ENCODE measurements at places on chromosomes 2 and 18.

DNA sequence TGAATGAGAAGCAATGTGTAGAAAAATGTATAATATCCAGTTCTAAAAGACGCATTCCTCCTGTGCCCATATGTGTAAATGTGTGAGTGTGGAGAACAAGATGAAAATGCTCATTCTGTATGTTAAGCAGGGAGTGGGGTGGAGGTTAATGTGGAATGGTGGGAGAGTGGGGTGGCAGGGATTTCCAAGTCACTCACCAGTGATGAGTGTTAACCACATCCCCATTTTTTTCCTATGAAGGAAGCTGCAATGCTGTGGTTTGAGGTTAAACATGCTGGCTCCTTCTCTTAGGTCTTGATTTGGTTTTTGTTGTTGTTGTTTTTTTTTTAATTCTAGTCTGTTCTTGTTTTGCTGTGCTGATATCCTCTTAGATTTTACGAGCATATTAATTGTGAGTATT, 169.4 kb downstream of the NEDD4L start:
- peak; percentile 36 for DNase-seq

DNA sequence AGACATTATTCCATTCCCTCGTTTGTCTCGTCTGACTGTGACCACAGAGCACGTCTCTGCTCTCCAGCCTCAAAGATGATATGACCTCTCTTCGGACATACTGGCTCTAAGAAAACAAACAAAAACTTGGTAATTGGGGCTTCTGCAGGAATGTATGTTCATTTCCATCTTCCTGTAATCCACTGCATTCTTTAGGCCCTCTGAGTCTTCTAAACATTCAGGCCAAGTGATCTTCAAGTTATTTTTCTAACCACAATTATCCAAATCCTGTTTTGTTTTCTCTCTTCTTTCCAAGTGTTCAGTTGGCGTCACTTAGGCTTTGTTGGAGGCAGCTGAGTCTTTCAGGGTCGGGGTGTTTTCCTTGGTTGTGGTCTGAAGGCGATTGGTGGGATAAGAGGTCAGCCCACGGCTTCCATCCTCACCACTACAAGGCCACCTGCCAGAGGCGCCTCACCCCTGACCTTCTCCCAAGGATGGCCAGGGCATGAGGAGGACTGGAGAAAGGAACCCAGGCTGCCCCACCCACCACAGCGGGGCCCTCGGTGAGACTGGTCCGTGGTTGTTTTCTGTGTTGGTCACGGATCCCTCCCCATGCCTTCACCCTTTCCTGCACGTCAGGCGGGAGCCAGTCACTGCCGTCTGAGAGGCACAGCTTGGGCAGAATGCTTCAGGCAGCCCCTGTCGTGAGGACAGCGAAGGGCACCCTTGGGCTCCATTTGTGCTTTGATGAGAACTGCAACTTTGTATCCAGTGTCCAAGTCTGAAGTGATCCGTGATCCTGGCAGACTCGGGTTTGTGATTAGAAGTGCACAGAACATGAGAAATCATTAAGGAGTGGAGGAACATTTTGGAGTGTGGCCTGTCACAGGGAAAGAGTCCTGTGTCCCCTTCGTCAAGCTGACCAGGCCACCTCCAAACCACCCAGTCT, 88.6 kb upstream of the FHL2 start:
- no peak for DNase-seq

DNA sequence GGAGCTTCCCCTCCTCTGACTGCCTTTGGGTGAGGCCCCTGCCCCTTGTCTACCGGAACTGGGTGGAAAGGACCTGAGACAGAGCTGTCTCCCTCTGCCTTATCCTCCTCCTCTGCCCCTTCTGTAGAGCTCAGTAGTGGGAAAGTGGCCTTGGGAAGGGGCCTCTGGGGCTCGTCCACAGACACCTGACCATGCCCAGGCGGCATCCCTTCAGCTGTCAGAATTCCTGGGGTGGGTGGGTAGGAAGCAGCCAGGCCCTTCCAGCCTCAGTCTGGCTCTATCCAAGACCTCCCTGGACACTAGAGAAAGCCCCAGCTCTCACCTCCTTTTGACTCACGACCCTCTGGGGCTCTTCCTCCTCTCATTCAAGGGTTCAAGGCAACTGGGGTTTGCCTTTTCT, 35.6 kb downstream of the B3GNT2 start:
- no peak for DNase-seq

DNA sequence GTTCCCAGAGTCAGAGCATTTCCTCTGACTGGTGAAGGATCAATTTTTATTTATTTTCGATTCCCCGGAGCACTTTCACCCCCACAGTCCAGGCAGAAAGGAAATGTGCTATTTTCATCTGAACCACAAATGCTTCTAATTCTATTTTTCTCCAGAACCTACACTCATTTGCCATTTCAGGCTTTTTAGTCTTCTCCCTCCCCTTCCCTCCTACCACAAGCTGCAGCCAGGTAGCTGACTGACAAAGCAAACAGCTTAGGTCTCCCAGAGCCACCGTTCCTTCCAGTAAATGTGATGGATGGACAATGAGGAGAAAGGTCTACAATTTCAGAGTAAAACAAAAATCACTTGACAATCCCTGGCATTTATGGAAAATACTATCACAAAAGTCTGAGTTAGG, 76.9 kb downstream of the KLF7 start:
- no peak for DNase-seq

- DNase-seq, result no peak
These were observed 27.4 kb upstream of the ACSL3 start for GRCh38 chr2:222833410-222833809.

DNA sequence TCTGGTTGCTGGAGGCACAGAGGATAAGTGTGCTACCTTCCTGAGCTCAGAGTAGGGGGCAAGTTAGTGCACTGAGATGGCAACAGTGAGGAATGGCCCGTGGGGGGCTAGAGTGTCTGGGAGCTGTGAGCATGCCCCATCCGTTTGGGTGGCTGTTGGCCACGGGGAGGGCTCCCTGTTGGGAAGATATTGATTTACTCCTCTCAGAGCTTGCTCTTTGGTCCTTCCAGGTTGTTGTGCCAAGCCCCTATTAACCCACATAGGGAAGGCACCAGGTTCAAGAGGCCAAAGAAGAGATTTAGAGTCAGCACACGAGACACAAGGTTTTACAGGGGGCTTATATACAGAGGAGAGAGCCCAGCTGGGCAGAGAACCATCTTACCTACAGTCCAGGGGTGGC, 318.8 kb downstream of the TSN start:
- no peak for DNase-seq

DNA sequence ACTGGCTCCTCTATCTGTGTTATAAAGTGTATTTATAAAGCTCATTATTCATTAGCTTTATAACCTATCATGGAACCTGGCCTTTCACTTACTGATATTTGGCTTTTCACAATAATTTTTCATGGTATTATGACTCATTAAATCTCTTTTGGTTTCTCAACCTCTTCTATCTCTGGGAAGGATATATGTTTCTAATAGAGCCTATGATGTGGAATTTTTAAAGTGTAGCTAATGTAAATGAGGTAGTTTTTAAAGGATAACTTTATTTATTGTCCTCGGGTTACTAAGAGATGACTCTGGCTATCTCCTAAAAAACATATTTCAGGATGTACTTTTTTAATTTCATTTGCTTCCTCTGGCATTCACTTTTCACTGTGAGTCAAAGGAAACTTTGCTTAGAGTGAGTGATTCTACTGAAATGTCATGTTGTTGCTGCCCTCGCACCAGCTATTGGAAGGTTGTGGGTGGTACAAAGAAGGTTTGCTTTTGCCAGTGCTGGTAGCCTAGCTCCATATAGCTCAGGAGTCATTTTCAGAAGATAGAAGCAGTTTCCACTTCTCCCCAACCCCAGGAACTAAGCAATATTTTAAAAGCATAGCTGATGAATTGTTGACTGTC, 85.2 kb upstream of the RPE start:
- DNase-seq, result no peak

- DNase-seq, result no peak
These were observed 211.8 kb downstream of the NRXN1 start for GRCh38 chr2:50820176-50820575.

GRCh38 chr2:30964334-30965005, 157.2 kb upstream of the CAPN13 start:
- DNase-seq, result no peak

- DNase-seq, result no peak
These were observed 297.4 kb downstream of the SMAD2 start for GRCh38 chr18:47632970-47633635.

GRCh38 chr18:3906116-3906750, 456.3 kb downstream of the TGIF1 start:
- no peak for DNase-seq

- DNase-seq, result no peak
These were observed 67.7 kb upstream of the GLI2 start for GRCh38 chr2:120667981-120668380.

- DNase-seq, result no peak
These were observed 66.2 kb downstream of the ATOH8 start for GRCh38 chr2:85819811-85820510.

GRCh38 chr2:144835634-144836350, 315.9 kb upstream of the ZEB2 start:
- DNase-seq, result no peak

DNA sequence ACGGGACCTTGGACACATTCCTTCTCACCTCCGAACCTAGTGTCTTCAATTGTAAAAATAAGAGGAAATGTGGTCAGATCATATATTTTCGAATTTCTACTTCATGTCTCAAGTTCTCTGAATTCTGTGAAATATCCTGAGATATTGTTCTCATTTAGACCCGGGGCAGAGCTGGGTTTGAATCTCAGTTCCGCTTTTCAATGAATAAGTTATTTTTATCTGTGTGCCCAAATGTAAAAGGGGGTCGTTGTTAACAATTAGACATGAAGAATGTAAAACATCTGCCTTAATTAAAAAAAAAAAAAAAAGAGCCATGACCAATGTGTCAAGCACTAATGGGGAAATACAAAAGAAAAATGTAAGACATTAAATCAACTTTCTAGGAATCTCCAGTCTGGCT, 48.9 kb upstream of the BCL11A start:
- DNase-seq, result no peak

DNA sequence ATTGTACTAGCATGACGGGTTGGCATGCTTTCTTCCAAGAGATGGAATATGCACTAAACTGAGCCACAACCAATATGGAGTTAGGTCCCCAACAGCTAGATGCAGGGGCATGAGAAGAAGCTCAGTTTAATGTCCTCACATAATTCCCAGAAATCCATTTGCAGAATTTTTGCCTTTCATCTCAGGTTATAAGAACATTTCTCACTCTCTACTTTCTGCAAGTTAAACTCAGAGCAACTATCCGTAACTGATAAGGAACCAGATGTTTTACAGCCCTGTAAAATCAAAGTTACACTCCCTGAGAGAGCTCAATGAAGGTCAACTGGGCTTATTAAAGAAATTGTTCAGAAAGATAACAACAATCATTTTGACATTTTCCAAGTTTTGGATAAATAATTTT, 30.7 kb downstream of the COPS8 start:
- no peak for DNase-seq

- DNase-seq, result peak; percentile 20
These were observed 1.8 kb downstream of the LANCL1 start for GRCh38 chr2:210474776-210475175.

DNA sequence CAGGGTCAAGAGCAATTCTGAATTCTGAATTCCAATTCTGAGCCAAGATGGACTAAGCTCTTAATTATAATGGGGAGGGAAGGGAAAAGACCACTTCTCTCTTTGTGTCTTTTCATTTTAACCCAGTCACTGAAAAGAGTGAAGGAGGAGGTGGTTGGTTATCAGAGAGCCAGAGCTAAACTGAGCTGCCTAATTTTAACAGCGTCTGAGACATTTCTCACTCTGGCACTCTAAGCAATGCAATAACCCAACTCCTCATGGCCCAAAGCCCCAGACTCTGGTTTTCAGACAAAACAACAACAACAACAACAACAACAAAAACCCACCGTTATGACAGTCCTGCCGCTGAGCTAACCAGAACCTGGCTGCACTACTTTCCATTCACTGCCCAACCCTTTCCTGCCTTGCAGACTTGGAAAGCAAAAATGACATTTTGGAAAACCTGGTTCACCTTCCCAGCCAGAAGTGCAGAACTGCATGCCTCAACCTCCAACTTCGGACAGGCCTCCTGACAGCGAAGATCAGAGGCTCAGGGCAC, 1.0 kb downstream of the CHST10 start:
- DNase-seq, result no peak

- no peak for DNase-seq
These were observed 512.0 kb downstream of the CMPK2 start for GRCh38 chr2:6353669-6354068.

DNA sequence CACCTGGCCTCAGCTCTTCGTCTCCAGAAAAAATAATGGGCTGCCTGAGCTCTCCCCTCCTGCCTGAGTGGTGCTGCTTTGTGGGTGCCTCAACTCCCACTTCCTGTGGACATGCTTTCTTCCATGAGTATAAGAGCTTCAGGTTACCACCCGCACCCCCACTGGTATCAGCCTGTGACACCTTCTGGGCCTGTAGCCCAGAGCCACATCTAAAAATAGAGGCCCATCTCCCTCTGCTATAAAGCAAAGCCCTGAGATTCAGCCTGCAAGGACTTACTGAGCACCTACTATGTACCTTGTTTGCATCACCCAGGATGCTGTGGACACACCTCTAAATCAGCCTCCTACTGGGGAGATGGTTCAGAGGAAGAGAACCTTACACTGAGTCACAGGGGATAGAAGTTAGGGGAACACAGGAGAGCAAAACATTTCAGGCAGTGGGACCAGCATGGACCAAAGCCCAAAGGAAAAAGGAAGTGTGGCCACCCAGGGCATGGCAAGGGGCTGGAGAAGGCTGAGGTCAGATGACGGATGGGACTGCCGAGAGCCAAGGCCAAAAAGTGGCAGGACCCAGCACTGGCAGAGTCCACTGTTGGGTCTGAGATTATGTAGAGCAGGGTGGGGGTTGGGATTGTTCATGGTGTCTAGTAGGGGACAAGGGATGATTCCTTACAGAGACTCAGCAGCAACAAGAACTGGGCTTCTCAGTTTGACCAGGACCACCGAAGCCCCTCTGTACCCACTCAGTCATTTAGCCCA, 123.7 kb upstream of the PPP1CB start:
- no peak for DNase-seq

GRCh38 chr18:49751427-49752094, 61.8 kb downstream of the ACAA2 start:
- no peak for DNase-seq

GRCh38 chr18:21451851-21452250, 148.7 kb downstream of the ESCO1 start:
- no peak for DNase-seq

- no peak for DNase-seq
These were observed 26.9 kb upstream of the DARS1 start for GRCh38 chr2:136012315-136012714.

DNA sequence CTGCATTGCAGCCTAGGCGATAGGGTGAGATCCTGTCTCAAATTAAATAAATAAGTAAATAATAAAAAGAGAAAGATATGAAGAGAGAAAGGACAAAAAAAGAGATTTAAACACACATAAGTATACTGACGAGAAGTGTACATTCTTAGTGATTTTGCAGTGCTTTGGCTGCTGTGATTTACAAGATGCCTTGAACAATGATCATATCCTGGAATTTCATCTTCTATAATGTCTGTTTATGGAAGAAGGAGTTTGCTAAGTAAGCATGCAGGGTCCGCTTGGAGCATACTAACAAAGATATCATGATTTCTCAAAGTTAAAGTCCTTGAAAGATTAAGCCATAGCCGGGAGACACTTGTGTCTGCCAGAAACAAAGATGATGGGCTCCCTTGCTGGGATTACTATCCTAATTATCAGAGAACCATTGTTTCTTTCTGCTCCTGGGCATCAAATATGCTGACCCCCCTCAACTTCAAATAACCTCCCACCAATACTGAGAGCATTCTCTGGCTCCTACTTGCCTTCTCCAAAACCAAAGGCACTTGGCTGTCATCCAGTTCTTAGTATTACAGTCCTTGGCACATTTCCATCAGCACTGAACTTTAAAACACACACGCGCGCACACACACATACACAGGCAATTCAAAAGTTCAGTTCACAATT, 47.5 kb upstream of the STAM2 start:
- peak; percentile 89 for DNase-seq
